ENCODE measurements at places on chromosomes 16 and 17. TPM values are rescaled to one million over a fixed set of nuclear protein-coding genes. Genes with fewer than 3 reads are reported as not detected.

- no peak for DNase-seq
Measured at GRCh38 chr16:3949946-3950342, 69.4 kb upstream of the CREBBP start.

DNA sequence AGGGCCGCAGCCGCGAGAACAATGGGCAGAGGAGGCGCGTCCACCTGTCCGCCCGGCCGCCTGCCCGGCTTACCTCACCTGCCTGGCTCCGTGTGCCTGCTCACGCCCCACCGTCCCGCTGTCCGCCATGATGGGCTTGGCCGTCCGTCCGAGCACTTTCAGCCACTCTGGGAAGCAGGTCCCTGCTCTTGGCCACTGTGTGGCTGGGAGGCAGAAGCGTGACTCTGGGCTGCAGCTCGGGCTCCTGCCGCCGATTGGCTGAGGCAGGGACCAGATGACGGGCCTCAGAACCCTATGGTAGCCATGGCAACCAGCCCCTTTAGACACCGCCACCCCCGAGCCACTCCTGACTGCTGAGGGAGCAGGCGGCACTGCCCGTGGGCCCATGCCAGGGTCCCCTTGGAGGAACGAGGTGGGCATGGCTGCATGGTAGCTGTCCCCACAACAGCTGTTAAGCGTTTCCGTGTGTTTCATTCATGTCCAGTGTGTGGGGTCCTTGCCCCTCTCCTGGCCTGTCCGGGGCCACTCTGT lies 8.9 kb upstream of the AXIN1 start:
- no peak for DNase-seq

GRCh38 chr17:43021741-43022512 lies at the start of gene VAT1:
Gene VAT1, minus strand, starts transcription at chr17:43022385. Its CDS starts 63 bp downstream, at chr17:43022322.
- peak; percentile 80 for DNase-seq

DNA sequence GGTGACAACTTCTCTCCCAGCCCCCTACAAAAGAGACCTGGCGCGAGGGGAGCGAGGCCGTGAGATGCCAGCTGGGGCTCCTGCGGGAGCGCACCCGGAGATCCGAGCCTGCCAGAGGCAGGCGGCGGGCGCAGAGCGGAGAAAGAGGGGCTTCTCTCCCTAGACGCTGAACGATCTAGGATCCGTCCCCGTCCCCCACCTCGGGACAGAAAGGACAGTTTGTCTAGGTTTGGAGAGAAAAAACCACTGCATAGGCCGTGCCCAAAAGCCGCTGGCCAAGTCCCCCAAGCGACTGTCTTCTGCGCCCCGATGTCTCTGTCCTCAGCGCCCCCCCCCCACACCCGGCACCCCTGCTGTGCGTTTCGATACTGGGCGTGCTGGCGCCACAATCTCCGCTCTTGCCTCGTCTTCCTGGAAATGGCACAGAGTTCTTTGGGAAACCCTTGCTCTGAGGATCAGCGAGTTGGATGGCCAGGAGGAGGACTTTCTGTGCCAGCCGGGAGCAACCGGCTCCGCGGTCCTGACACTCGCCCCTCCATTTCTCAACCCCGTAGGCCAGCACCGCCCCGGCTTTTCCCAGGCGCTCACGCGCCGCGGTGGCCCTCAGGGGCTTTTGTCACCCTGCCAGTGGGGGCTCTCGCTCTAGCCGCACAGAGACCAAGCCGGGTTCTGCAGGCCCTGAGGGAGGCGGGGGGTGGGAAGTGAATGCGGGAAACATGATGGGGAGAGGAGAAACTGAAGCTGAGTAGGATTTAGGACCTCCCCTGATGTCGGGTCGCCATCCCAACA lies 1.0 kb downstream of the SSTR2 start:
- DNase-seq = no peak

DNA sequence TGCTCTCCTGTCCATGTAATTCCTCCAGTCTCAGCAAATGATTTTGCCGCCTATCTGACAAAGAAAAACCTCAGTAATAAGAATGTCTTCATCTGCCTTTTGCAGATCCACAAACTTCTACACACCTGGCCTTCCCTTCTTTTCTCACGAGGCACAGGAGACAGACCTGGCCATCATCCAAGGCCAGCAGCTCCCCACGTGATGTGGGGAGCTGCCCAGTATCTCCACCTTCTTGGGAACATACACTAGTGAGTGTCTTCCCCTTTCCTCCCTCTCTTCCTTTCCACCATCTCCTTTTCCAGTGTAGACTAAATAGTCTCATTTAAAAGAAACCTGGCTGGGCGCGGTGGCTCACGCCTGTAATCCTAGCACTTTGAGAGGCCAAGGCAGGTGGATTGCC lies 274.4 kb downstream of the CEP112 start:
- DNase-seq = no peak

BIRC5 gene
- total RNA-seq = 50.1 TPM

SLC6A2 gene
- not detected for total RNA-seq

NUP88 gene
- 106 TPM for total RNA-seq

- no peak for DNase-seq
Measured at GRCh38 chr17:37462492-37462891, 27.2 kb upstream of the DUSP14 start.

Measured in fibroblast of villous mesenchyme (primary cell).